Lower lobe of right lung (tissue), 2 donors: ENCODE measurements at places on chromosomes 16 and 17. TPM values are rescaled to one million over a fixed set of nuclear protein-coding genes. Genes with fewer than 3 reads are reported as not detected.

Gene SLC5A11
- 0.27 TPM for total RNA-seq

Gene CLEC3A
- not detected for total RNA-seq

Gene ETV4
- total RNA-seq, result 2.2 TPM

Gene ZP2
- total RNA-seq, result not detected

- H3K27me3 ChIP-seq, result peaks cover 4% of the 10 kb centered on the region
- DNase-seq, result no peak
- no peaks in the 10 kb centered on the region for H3K4me1 ChIP-seq
- no peak overlapping the region for H3K27ac ChIP-seq
- H3K4me3 ChIP-seq, result no peak overlapping the region
These were observed 6.3 kb upstream of the NETO2 start for GRCh38 chr16:47150067-47150466.

- H3K27ac ChIP-seq, result no peak overlapping the region
- no peaks in the 10 kb centered on the region for H3K4me1 ChIP-seq
- H3K36me3 ChIP-seq, result no peaks in the 10 kb centered on the region
- H3K4me3 ChIP-seq, result no peak overlapping the region
- H3K27me3 ChIP-seq, result no peaks in the 10 kb centered on the region
These were observed 395.3 kb downstream of the HS3ST4 start for GRCh38 chr16:26087091-26087490.

DNA sequence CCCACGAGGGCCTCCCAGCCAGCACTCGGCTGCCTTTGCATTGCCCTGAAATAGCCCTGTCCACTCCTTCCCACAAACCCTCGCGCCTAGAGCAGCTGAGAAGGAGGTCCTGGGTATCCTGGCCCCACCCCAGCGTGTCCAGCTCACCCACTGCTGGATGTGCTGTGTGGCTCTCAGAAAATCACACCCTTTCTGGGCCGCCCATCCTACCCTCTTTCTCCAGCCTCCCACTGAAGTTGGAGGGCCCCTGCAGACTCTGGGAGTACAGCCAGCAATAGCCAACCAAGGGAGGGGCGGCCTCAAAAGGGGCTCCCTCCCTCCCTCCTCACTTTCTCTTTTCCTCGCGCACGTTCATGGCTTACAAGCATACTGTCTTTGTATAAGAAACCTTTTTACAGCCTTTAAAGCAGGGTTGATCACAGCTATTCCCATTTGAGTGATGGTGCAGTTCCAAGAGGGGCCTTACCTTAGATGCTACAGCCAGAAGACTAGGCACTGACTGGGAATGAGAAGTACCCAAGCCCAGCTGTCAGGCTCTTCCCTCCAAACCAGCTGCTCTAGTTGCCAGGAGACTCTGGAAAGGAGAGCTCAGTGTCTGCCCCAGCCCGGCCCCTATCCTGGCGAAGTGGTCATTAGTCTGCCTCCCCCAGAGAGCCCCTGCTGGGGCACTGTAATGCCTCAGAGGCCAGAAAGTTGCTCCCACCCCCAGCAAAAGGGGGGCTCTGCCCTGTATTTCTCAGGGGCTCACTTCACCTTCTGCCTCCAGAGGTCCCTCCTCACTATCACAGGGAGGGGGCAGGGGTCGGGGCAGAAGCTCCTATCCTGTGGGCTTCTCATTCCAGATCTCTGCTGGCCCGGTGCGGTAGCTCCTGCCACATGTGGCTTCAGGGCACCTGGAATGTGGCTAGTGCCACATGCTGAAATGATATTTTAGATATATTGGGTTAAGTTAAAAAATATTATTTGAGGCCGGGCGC lies 38.1 kb downstream of the DCAKD start:
- peaks cover under 1% of the 10 kb centered on the region for H3K4me1 ChIP-seq
- no peak overlapping the region for H3K27ac ChIP-seq
- no peak overlapping the region for H3K4me3 ChIP-seq
- DNase-seq, result no peak

DNA sequence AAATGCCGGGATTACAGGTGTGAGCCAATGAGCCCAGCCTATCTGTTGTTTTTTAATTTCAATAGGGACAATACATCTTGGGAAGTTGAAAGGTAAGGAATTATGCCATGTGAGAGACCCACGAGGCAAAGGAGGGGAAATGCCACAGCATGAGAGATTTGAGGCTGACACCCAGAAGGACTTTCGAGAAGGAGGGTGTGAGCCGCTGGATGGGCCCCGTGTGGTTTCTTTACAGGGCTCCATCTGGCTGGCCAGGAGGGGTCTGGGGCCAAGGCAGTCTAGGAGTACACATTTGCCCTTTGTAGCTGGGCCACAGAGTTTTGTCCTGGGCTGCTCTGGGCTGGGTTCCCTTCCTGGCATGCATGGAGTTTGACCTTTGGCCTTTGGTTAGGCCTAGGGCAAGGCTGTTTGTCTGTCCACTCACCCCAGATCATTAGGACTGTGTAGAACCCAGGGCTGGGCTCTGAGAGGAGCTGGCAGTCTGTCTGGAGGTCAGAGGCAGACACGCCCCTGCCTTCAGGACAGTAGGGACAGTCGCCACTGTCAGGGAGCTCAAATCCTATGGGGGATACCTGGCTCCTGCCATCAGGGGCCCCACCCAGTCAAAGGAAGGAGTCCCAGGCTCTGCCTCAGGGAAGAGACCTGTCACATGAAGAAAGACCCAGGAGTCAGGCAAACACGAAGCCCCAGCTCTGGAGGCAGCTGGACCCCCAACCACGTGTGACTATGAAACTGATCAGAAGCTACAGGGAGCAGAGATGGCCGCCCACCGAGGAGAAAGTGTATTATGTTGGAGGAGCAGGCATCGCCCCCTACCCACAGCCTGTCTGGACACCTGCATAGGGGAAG lies 24.2 kb upstream of the NXPH3 start:
- H3K4me3 ChIP-seq, result no peak overlapping the region
- H3K27ac ChIP-seq, result no peak overlapping the region
- H3K4me1 ChIP-seq, result peaks cover 5% of the 10 kb centered on the region
- H3K27me3 ChIP-seq, result peaks cover 3% of the 10 kb centered on the region

DNA sequence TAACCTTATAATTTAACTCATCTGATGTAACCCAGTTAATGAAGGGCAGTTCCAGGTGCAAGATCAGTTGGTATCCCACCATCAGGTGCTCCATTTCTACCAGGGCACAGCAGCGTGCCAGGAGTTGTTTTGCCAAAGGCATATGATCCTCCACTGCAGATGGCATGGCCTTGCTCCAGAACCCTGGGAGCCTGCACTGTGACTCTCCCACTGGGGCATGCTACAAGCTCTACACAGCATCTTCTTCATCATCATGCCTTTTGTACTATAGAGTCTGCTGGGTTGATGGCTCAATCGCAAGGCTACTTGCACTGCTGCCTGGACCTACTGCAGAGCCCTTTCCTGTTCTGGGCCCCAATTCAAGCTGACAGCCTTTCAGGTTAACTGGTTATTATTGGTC lies 11.3 kb upstream of the MAPT start:
- DNase-seq, result no peak
- H3K36me3 ChIP-seq, result no peaks in the 10 kb centered on the region
- H3K4me1 ChIP-seq, result no peaks in the 10 kb centered on the region
- no peak overlapping the region for H3K4me3 ChIP-seq
- H3K27me3 ChIP-seq, result peaks cover 13% of the 10 kb centered on the region
- no peak overlapping the region for H3K27ac ChIP-seq

DNA sequence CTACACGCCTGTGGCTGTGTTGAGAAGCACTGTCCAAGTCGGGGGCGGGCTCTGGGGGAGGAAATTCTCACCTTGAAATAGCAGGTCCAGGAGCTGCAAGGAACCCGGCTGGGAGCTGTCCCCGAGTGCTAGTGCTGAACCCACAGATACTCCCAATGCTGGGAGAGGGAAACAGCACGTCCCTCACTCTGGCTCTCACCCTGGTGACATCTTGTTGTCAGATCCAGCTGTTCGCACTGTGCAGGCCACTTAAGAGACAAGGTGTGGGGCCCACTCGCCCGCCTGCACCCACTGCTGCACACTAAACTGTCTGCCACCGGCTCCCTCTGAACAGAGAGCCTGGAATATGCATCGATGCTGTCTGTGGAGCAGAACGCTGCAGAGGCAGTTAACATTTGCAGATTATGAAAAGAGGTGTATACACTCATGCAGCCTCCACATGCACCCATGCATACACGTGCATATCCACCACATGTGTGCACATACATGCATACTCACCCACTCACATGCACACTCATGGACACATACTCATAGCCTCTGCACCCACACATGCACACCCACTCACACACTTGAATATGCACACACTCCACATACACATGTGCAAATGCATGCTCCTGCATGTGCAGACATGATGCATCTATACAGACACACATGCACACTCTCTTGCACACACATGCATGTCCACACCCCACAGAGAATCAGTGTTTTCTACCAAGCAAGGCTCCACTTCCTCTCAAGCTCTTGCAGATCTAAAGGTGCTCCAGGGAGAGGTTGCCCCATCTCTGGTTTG lies 42.0 kb downstream of the MGAT5B start:
- DNase-seq, result peak; percentile 68
- no peaks in the 10 kb centered on the region for H3K36me3 ChIP-seq
- peaks cover 9% of the 10 kb centered on the region for H3K27me3 ChIP-seq
- H3K27ac ChIP-seq, result no peak overlapping the region
- no peaks in the 10 kb centered on the region for H3K4me1 ChIP-seq

DNA sequence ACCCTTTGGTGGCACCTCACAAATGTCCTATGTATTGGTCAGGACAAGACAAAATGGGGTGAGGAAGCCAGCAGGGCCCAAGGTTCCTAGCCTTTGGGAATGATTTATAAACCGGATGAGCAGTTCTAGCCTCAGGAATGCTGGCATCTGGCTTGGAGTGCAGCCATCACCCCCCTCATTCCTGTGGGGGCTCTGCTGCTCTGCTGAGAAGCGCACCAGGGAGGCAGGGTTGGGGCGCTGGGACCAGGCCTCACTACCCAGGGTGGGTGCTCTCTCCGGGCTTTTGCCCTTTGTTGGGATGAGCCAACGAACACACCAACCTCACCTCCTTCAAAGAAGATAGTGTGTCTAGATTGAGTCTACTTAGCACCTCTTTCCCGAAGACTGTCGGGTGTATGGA lies 39.2 kb downstream of the TMEM11 start:
- no peak overlapping the region for H3K4me3 ChIP-seq
- peaks cover 46% of the 10 kb centered on the region for H3K36me3 ChIP-seq
- no peak for DNase-seq
- peak overlapping the region; percentile 53 for H3K27ac ChIP-seq

DNA sequence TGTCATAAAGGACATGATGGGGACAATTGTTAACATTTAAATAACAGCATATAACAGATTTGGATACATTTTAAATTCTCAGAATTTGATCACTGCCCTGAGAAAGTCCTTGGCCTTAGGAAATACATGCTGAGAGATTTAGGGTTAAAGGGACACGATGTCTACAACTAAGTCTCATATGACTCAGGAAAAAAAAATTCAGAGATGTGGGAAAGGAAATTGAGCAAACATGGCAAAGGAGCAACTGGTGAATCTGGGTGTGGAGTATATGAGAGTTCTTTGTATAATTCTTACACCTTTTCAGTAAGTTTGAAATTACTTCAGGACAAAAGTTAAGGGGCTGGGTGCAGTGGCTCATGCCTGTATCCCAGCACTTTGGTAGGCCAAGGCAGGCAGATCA lies 18.2 kb downstream of the MPP3 start:
- peaks cover 4% of the 10 kb centered on the region for H3K4me1 ChIP-seq
- H3K27ac ChIP-seq, result no peak overlapping the region
- H3K27me3 ChIP-seq, result no peaks in the 10 kb centered on the region
- no peak for DNase-seq

GRCh38 chr17:4234401-4234800 lies 29.4 kb downstream of the ANKFY1 start:
- H3K4me1 ChIP-seq, result peaks cover 29% of the 10 kb centered on the region
- no peaks in the 10 kb centered on the region for H3K27me3 ChIP-seq
- no peak for DNase-seq
- no peak overlapping the region for H3K27ac ChIP-seq

GRCh38 chr17:76491271-76492122 lies 9.7 kb downstream of the RHBDF2 start:
- H3K4me3 ChIP-seq, result peak overlapping the region; percentile 34
- DNase-seq, result peak; percentile 61
- peak overlapping the region; percentile 90 for H3K27ac ChIP-seq
- H3K4me1 ChIP-seq, result peaks cover 59% of the 10 kb centered on the region
- peaks cover 6% of the 10 kb centered on the region for H3K36me3 ChIP-seq

- peaks cover 33% of the 10 kb centered on the region for H3K36me3 ChIP-seq
- no peaks in the 10 kb centered on the region for H3K27me3 ChIP-seq
These were observed 52.8 kb downstream of the B9D1 start for GRCh38 chr17:19309701-19310100.
